AML-193 (cell line): ENCODE measurements at places on chromosomes 6 and 20.

DNA sequence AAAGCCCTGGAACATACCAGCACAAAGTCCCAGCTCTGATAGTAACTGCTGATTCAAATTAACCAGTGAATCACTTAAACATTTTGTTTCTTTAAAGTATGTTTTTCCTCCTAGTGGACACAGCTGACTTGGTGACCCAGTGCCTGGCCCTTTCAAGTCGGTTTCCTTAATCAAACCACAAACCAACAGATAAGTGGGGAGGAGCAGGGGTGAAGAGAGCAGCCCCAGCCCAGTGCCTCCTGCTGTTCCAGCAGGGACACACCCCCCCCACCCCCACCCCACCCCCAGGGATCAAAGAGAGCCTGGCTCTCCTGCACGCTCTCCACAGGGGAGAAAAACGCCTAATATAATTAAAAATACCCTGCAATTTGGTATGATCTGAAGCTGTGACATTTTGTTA is 55.4 kb upstream of the TBXT start:
- DNase-seq: no peak

DNA sequence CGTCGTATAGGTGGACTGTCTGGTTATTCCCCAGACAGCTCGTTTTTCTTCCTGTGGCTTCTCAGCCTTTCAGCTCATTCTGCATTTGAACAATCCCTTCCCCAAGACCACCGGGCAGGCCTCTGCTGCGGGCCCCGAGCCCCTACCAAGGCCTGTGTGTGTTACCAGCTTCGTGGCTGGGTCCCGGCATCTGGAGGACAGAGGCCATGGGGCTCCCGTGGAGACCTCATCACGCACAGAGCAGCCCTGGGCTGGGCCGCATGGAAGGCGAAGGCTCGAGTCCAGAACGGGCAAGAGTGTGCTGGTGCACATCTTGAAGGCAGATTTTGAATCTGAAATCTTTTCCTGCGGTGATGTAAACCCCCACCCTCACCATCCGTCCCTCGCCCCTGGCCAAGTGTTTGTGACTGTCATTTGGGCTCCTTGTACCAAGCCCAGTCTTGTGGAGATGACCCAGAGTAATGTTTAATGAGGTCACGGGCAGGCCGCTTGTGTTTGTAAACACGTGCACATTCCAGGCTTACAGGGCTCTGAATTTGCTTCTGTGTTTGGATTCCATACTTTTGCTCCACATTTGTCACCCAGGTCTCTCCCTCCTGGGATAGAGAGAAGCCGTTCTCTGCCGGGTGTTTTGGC is 119.6 kb downstream of the CDH4 start:
- DNase-seq: no peak

DNA sequence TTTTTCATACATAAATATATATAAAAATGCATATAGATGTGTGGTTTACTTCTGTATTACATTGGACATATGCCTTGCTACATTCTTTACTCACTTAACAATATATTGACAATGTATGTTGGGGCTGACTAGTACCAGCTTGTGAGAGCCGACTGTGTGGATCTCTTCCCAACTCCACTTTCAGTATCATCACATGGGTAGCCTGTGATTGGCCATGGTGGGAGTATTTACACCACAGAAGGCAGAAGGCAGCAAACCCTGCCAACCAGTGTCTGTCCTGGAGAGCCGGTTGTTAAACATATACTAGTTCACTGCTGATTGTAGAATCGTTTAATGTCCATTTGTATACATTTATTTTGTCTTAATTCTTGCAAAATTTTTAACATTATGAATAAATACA is 638.7 kb downstream of the DHX35 start:
- DNase-seq: no peak

GRCh38 chr6:1770968-1771723 is 161.4 kb downstream of the FOXC1 start:
- DNase-seq: no peak

DNA sequence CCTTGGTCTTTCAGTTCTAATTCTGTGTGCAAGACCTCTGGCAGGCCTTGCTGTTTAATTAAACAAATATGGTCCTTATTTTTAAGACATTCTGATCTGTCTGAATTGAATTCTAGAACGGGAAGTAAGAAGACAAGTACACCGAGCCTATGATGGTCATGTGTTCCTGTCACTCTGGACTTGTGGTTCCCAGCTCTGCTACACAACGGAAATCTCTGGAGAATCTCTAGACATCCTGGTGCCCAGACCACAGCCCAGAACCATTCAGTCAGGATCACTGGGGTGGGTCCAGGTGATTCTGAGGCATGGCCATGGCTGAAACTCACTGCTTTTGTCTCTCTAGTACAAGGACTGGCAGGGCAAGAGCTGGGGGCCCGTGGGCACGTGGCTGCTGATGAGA is 15.9 kb upstream of the KCNK16 start:
- DNase-seq: no peak
